Liver (tissue), 10 donors: ENCODE measurements at places on chromosomes 1 and 21.

GRCh38 chr1:156431769-156432668, 63.0 kb downstream of the RHBG start:
- DNase-seq: no peak

GRCh38 chr1:228778026-228778425, 42.7 kb downstream of the RHOU start:
- no peak for DNase-seq

GRCh38 chr1:13836136-13836535, 136.1 kb downstream of the PRDM2 start:
- no peak for DNase-seq

DNA sequence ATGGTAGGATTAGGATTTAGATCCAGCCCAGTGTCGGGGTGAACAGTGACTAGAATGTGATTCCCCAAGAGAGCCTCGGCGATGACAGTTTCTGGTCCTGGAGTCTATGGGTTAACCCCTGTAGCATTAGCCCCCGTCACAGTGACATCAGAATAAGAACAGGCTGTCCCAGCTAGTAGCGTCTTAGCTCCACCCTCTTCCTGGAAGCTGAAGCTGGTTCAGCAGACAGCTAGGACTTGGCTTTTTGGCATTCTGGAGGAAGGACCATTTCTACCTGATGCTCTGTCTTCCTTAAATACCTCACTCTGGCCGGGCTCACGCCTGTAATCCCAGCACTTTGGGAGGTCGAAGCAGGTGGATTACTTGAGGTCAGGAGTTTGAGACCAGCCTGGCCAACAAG, 5.0 kb downstream of the NDUFS2 start:
- DNase-seq: no peak

DNA sequence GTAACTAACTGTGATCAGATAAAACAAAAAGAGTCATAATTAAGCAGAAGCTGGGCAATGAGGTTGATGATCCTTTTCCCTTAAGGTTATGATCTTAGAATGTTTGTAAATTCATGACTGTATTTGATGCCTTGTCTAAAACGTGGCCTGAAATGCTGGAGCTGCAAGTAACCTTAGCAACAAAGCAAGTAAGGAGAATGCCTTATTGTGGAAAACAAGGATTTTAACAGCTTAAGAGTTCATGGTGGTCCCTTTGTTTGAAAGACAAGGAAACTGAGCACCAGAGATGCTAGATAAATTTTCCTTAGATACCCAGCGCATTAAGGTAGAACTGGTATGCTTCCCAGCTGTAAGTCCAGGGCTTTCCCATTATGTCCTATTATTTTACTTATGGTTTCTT, 25.7 kb upstream of the XPR1 start:
- DNase-seq: no peak

DNA sequence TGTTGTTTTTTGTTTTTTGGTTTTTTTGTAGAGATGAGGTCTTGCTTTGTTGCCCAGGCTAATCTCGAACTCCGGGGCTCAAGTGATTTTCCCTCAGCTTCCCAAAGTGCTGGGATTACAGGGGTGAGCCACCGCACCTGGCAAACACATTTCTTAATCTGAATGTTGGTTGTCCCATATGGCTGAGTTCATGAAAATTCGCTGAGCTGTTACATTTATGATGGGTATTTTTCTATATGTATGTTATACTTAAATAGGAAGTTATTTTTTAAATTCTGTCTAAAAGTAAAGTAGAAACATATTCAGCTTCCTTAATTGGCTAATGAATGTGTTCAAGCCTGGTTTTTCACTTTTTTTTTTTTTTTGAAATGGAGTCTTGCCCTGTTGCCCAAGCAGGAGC, 75.1 kb downstream of the ASH1L start:
- no peak for DNase-seq

GRCh38 chr1:46041974-46042373, 90.5 kb downstream of the PIK3R3 start:
- no peak for DNase-seq

GRCh38 chr1:159532922-159533321, 2.9 kb downstream of the OR10J5 start:
- DNase-seq: no peak

GRCh38 chr1:183191833-183192232, 5.8 kb downstream of the LAMC2 start:
- no peak for DNase-seq

DNA sequence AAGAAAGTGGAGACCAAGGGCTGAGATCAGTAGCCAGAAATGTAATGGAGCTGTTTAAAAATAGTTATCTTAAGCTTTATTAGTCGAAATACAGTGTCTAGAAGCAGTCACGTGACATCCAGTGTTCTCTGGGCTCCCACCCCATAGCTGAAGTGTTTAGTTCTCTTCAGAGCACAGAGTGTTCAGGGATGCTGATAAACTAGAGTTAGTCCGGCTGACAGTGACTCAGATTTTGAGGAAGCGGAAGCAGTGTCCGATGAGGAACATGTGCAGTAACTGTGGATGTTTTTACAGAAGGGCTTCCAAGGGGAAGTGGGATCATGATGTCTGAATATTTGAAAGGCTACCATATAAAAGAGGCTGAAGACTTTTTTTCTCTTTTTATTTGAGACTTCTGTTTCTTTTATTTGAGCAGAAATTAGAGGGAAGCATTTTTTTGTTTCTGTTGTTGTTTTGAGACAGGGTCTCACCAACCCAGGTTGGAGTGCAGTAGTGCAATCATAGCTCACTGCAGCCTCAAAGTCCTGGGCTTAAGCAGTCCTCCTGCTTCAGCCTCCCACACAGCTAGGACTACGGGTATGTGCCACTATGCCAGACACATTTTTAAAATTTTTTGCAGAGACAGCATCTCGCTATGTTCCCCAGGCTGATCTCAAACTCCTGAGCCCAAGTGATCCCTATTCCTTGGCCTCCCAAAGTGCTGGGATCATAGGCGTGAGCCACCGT, 124.2 kb downstream of the GALNT2 start:
- no peak for DNase-seq

- DNase-seq: no peak
Observed at GRCh38 chr1:178506177-178506576, 6.7 kb upstream of the TEX35 start.

GRCh38 chr1:34452451-34452850, 275.7 kb downstream of the C1orf94 start:
- no peak for DNase-seq

GRCh38 chr1:41715441-41716095, 203.2 kb downstream of the HIVEP3 start:
- DNase-seq: no peak

DNA sequence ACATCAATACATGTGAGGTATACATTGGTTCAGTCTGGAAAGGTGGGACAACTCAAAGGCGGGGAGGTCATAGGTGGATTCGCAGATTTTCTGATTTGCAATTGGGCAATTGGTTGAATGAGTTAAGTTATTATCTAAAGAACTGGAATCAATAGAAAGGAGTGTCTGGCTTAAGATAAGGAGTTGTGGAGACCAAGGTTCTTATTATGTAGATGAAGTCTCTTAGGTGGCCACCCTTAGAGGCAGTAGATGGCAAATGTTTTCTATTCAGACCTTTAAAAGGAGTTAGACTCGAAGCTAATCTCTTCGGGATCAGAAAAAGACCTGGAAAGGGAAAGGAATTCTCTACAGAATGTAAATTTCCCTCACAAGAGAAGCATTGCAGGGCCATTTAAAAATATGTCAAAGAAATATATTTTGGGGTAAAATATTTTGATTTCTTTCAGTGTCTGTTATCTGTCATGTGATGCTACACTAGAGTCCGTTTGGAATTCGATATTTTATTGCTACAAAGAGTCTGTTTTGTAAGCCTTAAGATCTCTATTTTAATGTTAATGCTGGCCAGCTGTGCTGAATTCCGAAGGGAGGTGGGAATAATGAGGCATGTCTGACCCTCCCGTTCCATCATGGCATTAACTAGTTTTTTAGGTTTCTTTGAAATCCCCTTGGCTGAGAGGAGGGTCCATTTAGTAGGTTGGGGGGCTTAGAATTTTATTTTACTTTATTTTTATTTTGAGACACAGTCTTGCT, 265.1 kb downstream of the PTPRU start:
- no peak for DNase-seq

- no peak for DNase-seq
Observed at GRCh38 chr1:155695072-155695471, 6.2 kb downstream of the DAP3 start.

DNA sequence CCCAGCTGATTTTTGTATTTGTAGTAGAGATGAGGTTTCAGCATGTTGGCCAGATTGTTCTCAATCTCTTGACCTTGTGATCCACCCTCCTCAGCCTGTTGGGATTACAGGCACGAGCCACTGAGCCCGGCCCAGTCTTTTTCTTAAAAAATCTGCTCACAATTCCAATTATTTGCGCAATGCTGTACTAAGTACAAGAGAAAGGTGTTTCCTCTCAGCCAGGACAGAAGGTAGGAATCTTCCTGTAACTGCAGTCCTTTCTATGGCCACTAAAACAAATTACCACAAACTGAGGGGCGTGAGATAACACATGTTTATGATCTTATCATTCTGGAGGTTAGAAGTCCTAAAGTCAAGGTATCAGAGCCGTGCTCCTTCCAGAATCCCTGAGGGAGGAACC, 6.9 kb upstream of the CBR3 start:
- no peak for DNase-seq

GRCh38 chr1:51044199-51044598, 57.8 kb upstream of the C1orf185 start:
- no peak for DNase-seq

DNA sequence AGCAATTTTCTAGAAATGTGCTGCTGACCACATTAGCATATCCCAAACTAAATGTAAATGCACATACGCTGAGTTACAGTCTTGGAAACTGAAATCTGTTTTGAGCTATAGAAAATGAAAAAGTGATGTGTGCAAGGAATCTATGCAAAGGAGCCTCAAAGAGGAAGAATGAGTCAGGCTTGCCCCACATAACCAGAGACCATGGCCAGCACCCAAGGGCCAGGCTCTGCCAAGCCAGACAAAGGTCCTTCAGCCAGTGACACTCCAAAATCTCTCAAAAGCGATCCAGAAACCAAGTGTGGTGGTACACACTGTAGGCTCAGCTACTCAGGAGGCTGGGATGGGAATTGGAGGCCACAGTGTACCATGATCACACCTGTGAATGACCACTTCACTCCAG, 195.2 kb downstream of the TOMM20 start:
- no peak for DNase-seq

- DNase-seq: no peak
Observed at GRCh38 chr1:56938646-56939045, 27.2 kb downstream of the C8B start.

- no peak for DNase-seq
Observed at GRCh38 chr1:89547563-89548116, 23.0 kb downstream of the LRRC8B start.

GRCh38 chr21:46021398-46021797, 39.8 kb downstream of the COL6A1 start:
- DNase-seq: no peak

GRCh38 chr1:106944721-106945120, 111.8 kb upstream of the PRMT6 start:
- no peak for DNase-seq
